ENCODE measurements at places on chromosomes 6 and 20.

- no peak for DNase-seq
These were observed 4.3 kb downstream of the VAPB start for GRCh38 chr20:58393299-58393698.

DNA sequence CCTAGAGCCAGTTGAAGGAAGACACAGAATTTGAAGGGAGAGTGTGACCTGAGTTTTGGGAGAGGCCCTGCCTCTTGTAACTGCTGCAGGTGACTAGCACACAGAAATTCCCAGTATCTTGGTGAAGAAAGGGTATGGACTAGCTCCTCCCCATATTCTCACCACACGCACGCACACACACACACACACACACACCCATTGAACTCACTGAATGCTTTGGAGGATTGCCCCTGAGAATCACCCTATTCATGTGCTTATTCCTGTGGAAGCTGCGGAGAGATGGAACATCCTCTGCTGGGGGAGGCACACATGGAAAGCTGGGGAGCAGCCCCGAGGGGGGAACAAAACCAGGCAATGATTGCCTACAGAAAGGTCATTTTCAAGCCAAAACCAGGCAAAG, 6.2 kb upstream of the LMBRD1 start:
- no peak for DNase-seq

GRCh38 chr6:34992376-34992775, 103.3 kb downstream of the ANKS1A start:
- no peak for DNase-seq

GRCh38 chr6:106125925-106126435, 39.8 kb downstream of the PRDM1 start:
- DNase-seq: no peak

DNA sequence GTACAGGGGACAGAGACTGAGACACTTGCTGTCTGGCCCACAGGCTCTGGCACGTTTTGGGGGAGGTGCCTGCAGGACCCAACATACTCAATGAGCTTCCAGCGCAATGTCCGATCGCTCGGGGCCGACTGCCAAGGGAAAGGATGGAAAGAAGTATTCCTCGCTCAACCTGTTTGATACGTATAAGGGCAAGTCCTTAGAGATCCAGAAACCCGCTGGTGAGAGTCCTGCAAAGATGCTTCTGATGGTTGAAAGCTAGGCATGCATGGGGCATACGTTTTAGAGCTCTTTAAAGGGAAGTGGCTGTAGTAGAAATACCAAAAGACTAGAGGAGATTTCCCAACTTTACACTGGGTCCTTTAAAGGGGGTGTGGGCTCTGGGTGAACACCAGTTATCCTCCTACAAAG, 2.2 kb downstream of the PRRC2A start:
- no peak for DNase-seq

DNA sequence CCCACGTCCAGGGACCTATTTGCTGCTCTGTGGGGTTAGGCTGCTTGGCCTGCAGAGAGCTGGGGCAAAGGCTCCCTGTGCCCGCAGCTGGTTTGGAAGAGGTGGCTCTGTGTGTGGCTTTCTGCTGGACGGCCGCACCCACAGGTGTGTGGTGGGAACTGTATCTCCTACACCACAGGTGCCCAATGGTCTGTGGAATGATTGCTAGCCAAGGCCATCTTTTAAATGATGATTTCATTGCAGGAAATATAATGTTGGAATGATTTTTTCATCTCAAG, 178.4 kb downstream of the DLL1 start:
- no peak for DNase-seq

- DNase-seq: no peak
These were observed 121.9 kb upstream of the ZFP64 start for GRCh38 chr20:52313341-52313963.

DNA sequence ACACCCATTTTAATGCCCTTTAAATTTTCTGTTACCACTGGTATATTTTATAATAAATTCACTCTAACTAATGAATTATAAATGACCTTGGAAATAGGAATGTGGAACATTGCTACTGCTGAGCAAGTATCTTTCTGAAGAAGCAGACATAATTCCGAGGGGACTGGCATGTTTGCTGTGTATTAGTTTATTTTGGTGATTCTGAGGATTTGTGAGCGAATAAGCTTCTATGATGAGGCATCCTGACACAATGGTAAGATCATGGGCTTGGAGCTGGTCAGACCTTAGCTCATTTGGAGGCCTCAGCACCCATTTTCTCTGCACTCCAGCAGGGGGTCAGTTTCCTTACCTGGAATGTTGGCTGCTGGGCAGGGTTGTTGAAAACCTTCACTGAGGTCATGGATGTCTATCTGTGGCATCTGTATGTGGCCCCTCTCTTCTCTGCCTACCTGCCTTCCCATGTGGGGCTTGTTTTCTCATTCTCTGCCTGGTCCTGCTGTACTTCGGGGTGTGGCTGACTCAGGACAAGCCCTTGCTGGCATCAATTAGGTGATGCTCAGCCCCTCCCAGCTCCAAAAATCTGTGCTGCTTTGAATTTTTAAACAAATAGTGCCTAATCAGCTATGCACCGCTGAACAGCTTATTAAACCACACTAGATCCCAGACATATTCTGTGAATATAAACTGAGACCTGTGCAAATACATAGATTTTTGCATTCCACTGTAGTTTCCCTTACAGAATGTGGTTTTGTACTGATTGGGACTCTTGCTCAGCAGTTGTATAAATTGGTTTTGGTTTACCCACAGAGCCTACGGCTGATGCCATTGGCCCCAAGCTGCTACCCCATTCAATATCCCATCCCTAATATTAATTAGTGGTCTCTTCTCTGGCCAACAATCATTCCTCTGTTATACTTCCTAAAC, 10.7 kb downstream of the ARID1B start:
- no peak for DNase-seq

- no peak for DNase-seq
These were observed 115.6 kb upstream of the PTPN1 start for GRCh38 chr20:50394569-50394968.

Data from stimulated activated CD8-positive, alpha-beta memory T cell treated with anti-CD3 and anti-CD28 coated beads, Interleukin-7, amount 100 ng/mL, for 1 hour (primary cell).